ENCODE measurements at places on chromosomes 6 and 20. TPM values are rescaled to one million over a fixed set of nuclear protein-coding genes. Genes with fewer than 3 reads are reported as not detected.

The KIF6 gene
- polyA plus RNA-seq = not detected

The PRDM13 gene
- polyA plus RNA-seq = not detected

The CD24 gene
- polyA plus RNA-seq = 261 TPM

The ZC3H12D gene
- polyA plus RNA-seq = 8.2 TPM

The LINC00237 gene
- polyA plus RNA-seq = not detected

The UNC5CL gene
- polyA plus RNA-seq = 0.76 TPM

The NAPB gene
- polyA plus RNA-seq = 5.8 TPM

The ITPA gene
- 49.3 TPM for polyA plus RNA-seq

The EMILIN3 gene
- not detected for polyA plus RNA-seq

The TCP11 gene
- polyA plus RNA-seq = not detected

The PBOV1 gene
- not detected for polyA plus RNA-seq

The CFAP206 gene
- polyA plus RNA-seq = not detected

The NOX3 gene
- polyA plus RNA-seq = not detected

The XKR7 gene
- polyA plus RNA-seq = not detected

The SLC32A1 gene
- not detected for polyA plus RNA-seq

Data from IgD-negative memory B cell (primary cell).